ENCODE measurements at places on chromosomes 6 and 20.
A peak's percentile ranks its signal among the peaks of the same experiment; 100 is the strongest.

- no peak for DNase-seq
Measured at GRCh38 chr20:32515631-32516101, 69.5 kb downstream of the NOL4L start.

DNA sequence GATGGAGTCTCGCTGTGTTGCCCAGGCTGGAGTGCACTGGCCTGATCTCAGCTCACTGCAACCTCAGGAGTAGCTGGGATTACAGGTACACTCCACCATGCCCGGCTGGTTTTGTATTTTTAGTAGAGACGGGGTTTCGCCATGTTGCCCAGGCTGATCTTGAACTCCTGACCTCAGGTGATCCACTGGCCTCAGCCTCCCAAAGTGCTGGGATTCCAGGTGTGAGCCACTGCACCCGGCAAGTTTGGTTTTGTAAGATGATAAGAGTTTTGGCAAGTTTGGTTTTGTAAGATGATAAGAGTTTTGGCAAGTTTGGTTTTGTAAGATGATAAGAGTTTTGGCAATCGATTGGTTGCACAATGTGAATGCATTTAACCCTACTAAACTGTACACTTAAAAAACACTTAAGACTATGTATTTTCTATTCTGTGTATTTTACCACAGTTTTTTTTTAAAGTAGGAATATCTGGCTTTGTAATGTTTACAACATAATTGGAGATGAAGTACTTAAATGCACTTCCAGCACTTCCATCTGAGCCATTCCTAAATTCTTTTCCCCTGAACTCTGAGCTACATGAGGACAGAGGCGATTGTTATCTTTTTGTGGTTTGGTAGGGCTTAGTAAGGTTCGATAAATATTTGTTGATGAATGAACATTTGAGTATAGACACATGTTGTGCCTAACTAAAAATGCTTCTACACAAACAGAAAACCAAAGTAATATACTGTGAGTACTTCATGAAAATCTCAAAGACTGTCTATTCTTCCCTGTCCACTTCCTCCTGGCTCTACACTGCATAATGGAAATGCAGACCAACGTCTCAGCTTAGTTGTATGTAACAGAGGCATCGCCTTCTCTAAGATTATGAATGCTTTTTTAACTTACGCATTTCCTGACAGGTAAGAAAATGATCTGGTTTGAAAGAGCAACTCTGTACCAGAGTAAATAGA, 18.8 kb downstream of the SAMHD1 start:
- no peak for DNase-seq

DNA sequence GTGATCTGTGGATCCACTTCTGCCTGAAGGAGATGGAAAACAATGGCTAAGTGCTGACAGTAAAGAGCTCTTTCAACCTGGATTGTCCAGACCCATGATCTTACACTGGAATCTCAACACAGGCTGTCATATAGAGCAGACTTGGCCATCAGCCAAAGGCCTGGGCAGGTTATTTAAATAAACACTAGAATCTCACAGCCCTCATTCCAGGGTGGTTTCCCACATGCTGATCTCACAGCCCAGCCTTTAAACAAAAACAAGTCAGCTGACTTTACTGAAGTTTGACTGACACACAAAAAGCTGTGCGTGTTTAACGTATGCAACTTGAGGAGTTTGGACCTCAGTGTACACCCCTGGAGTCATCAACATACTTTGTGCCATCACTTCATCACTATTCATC, 28.4 kb downstream of the SYNDIG1 start:
- DNase-seq: no peak

DNA sequence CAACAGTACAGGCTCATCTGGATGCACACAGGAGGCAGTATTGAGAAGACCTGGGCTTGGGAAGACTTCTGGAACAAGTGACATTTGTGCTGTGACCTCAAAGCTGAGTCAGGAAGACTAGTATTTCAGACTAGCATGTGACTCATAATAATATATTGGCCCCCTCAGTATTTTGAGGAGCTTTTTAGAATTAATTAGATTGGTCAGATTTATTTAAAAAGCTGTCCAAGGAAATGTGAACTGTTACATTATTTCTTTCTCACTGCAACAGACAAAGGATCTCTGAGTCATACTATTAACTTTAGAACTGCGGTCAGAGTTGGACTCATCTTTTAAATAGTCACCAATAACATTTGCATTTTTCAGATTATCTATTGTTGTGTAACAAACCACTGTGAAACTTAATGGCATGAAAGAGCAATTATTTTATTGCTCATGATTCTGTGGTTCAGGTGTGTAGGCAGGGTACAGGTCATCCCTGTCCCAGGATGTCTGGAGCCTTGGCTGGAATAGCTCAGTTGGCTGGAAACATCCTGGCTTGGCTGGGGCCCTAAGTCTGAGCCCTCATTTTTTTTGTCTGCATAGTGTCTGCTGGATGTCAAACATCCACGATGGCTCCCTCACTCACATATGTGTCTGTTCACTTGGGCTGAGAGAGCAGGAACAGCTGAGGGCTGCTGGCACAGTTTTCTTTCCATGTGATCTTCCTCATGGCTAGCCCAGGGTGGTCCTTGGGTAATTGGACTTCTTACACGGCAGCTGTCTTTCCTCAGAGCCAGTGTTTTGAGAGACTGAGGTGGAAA, 46.9 kb downstream of the MAP3K4 start:
- DNase-seq: peak; percentile 15

DNA sequence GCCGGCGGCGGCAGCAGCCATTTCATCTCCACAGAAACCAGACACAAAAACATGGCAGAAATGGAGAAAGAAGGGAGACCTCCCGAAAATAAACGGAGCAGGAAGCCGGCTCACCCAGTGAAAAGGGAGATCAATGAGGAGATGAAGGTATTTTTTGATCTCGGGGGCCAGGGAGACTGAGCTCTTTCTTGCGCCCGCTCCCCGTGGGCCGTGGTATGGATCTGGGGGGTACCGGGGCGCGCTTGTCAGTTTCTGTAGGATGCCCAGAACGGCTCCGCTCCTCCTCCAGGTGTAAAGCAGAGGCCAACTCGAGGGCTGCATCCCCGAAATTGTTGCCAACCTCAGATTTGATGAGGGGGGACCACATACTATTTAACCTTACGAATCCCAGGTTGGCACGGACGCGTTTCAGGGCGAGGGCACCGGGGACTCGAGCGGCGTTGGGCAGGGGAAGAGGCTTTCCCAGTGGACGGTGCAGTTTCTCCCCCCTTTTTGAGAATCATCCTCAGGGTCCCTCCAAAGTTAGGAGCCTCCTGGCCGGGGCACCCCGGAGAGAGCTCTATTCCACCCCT, 735 bp downstream of the SOBP start:
- DNase-seq: no peak

- peak; percentile 96 for DNase-seq
Measured at GRCh38 chr6:41286544-41287346, at the start of gene TREM1. TREM1 (minus strand) TSS chr6:41286682; CDS start chr6:41286655, 27 bp downstream.

DNA sequence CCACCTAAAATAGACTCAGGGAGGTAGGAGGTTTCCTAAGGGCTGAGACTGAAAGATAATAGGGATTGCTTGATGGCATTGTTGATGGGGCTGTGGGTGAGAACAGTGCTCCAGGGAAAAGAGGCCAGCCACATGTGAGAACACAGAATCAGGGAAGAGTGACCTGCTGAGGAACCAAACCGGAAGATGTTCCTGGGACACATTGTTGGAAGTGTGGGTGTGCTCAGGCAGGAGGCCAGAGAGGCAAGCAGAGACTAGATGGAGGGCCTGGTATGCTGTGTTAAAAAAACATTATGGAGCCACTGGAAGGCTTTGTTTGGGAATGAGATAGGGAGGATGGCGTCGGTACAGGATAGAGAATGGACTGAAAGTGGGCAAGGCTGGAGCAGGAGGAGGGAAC, 23.3 kb downstream of the RNF144B start:
- DNase-seq: no peak

DNA sequence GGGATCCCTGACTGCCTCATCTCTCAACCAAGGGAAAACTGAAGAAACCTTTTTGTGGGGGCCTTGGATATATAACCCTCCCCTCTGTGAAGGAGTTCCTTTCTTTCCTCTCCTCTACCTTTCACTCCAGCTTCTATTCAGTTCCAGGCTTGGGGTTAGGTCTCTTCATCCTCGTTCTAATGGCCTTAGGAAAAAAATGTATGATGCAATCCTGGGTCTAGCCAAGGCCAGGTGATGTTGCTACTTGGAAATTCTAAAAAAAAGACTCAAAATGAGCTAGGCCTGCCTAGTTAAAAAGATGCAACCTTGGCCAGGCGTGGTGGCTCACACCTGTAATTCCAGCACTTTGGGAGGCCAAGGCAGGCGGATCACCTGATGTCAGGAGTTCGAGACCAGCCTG, 7.6 kb downstream of the ABCC10 start:
- DNase-seq: no peak

DNA sequence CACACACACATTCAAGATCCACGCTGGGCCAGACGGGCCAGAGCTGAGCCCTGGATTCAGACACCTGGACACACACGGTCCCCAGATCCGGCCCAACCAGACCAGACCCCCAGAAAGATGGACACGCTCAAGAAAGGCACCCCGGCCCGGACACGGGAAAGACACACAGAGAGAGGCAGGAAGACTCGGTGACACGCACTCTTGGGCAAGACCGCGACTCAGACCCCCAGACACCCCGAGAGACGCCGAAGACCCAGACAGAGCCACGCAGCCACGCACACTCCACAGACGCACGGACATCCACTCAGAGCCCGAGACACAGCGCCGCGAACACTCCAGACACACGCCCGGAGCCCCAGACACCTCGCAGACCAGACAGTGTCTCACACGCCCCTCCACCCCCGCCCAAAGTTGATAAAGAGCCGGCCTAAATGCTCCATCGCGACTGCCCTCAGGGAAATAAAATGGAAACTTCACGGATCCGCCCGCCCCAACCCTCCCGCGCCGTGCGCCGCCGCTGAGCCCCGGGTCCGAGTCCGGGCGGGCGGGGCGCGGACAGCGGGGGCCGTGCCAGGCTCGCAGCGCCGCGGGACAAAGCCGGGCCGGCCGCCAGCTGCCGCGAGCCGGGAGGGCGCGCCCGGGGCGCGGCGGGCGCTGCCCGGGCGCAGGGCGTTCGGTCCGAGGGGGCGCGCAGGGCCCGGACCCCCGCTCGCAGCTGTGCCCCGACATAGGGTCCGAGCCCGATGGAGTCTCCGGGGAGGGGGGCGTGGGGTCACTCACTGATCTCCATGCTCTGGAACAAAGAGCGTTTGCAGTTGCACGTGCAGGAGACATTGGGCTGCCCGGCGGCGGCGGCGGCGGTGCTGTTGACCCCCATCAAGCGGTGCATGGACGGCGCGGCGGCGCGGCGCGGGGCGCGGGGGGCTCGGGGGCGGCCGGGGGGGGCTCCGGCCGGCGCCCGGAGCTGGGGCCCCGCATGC, 831 bp downstream of the PMEPA1 start:
- DNase-seq: peak; percentile 15
